ENCODE measurements at places on chromosomes 5 and 9.

DNA sequence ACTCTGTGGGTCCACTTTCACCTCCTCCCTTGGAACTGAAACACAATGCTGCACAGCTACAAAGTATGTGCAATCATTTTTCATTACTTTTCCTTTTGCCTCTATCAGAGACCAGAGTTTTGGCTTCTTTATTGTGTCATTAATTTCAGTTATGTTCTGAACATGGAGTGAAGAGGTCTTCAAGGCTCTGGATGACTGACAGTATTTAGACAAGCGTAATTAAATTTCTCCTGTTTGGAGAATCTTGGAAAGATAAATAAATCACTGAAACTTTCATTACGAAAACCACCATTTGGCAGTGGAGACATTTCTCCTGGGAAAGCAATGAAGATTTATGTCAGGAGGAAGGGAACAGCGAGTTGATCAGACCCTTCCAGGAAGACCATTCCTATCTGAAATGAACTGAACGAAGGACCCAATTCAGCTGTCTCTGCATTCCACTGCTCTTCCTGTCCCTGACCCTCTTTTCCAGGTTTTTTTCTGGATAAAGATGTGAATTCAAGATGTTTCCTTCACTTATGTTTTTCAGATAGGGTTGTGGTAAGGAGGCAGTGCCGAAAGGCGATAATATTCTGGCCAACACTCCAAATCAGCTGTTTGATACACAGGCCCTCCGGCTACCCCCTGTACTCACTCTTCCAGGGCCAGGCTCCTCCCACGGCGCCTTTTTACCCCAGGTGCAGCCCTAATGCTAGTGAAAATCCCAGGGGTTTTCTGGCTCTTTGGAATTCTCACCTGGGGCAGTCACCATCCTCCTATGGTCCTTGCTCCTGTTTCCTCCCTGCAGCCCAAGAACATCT lies 77.2 kb upstream of the OSMR start:
- no peak for DNase-seq

DNA sequence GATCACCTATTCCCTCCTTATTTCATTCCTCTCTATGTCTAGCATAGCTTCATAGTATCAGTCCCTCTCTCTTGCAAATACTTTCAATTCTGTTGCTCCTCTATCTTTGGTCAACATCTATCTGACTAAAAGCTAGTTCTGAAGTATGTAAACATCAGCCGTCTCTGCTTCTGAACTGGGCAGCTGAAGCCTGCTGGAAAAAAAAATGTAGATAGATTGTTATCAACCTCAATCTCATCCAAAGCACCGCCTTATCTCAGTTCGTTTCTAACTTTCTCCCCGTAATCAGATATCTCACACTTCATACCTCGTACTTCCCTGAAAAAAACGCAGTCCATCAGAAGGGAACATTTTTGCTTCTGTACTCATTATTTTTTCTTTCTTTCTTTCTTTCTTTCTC lies 4.5 kb upstream of the SEMA6A start:
- DNase-seq, result no peak

DNA sequence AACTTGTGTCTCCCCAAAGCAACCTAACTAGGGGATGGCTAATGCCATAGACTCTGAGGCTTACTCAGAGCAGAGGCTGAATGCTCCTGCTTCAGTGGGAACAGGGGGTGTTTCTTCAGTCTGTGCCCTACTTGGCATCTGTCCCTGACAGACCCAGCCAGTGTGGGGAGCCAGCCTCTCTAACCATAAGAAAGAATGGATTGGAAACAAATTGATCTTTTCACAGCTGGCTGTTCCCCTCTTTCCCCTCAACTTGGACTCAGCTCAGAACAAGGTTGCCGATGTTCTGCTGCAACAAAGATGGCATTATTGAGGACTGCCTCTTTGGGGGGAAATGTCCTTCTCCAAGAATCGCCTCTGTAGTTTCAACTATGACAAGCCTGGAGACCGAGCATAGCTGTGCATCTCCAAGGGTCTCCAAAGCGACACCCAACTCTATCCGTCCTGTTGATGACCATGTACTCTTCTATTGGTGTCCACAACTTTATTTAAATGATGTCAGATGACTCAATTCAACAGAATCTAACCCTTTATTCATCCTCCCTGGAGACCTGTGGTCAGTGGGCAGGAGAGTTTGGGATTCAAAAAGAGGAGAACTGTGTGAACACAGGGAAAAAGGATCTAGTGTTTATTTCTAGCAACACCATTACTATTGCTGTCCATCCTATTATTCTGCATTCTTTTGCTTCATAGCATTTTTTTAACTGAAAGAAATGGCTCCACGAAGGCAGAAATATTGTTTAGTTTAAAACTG lies 24.7 kb upstream of the TNC start:
- DNase-seq, result no peak

DNA sequence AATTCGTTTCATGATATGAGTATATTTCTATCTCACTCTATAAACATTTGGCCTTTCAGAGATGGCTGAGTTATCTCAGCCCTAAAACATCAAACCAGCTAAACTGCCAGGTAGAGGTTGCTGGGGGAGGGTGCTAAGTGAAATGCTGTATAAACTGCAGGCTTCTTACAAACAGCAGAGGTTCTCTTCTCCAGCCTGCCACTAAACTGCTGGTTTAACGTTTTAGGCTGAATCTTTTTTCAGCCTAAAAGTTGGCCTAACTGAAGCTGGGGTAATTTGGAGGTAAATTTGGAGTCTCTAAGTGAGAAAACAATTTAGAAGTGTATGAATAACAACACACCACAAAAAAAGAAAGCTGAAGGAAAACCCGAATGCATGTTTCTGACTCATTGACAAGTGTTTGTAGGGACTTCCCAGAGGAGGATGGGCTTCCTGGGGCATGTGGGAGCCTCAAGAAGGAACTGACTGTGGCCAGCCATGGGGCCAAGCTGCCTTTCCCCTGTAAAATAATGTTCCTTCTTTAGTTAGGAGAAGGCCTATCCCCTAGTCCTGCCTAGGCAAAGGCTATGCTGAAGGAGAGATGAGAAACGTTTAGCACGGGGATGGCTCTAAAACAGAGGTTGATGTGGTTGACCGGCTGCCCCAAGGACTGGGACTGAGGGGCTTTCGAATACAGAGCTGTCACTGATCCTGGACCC lies 44.3 kb downstream of the SLC28A3 start:
- DNase-seq, result no peak

DNA sequence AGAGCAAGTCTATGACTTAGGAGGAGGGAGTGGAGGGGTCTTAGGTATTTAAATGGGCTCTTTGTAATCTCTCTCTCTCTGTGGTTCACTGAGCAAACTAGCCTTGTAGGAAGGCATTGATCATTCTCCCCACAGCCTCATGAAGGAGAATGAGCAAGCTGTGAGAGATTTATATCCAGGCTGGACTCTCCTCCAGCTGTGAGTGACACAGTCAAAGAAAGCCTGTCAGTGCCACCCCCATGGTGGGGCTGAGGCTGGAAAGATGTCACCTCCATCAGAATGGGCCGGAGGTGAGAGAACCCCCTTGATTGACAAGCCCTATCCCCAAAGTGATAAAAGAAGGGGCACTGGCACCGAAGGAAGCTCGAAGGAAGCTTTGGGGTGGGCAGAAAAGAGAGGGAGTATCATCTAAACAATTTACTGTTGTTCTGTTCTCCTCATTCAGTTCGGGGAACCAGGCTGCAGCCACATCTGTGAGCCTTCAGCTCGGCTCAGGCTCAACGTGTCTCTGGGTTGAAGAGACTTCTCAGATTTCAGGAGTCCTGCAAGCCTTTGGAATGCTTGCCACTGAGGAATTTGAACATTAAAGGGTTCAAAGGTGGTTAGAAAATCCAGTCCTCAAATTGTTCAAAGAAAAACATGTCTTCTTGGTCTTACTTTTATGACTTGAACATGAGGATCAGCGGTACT lies 538.2 kb upstream of the ZNF462 start:
- DNase-seq, result no peak

DNA sequence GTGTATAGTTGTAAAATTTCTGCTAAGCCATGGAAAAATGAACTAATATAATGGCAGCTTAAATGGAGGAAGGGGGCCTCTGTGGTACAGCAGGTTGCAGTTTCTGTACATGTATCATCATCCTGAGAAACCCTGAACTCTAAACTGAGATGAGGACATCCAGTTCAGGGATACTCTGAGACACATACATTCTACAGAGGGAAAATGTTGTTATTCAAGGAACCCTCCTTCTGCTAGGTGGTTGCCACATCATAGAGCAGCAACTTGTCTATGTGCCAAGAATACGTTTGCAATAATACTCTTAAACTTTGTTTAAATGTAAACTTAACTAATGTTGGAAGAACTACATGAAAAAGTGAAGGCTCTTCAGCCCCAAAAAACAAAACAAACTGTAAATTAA lies 1310.8 kb upstream of the WWC1 start:
- no peak for DNase-seq

- no peak for DNase-seq
Observed at GRCh38 chr9:93658184-93658925, 82.0 kb downstream of the PHF2 start.

GRCh38 chr5:108079753-108080152 lies 302.1 kb downstream of the FBXL17 start:
- no peak for DNase-seq

GRCh38 chr5:77957-78804 lies 13.8 kb upstream of the PLEKHG4B start:
- DNase-seq, result no peak

DNA sequence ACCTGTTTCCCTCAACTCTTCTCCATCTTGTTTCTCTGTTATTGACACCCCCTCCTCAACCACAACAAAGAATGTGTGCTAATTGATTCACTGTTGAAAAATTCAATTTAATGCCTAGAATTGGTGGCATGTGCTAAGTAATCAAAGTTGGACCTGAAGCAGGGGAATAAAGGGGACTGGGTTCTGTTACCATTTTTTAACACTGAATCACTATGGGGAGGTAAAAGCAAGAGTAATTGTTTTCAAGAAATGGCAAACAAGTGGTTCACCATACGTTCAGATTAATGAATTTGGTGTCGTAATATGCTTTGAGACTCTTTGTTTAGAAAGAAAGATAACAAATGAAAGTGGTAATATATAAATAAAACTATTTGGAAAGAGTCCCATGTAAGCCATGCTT lies 17.0 kb upstream of the SSBP2 start:
- no peak for DNase-seq

- no peak for DNase-seq
Observed at GRCh38 chr5:133746834-133747233, 134.5 kb upstream of the FSTL4 start.

DNA sequence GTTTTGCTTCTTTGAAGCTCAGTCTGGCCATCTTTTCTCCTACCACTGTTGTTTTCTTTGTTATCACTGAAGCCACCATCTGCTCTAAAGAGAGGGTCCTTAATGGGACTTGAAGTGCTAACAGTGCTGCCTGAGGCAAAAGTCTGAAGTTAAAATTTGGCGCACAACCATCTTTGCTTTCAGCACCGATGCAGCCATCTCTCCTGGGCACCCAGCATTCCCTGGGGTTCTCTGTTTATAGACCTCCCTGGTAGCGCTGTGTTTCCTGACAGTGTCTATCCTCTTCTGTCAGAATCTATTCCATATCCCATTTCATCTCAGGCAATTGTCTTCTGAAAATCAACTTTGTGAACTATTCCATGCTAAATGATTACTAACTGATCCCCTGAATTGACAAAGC lies 491.5 kb upstream of the MPDZ start:
- DNase-seq, result no peak

DNA sequence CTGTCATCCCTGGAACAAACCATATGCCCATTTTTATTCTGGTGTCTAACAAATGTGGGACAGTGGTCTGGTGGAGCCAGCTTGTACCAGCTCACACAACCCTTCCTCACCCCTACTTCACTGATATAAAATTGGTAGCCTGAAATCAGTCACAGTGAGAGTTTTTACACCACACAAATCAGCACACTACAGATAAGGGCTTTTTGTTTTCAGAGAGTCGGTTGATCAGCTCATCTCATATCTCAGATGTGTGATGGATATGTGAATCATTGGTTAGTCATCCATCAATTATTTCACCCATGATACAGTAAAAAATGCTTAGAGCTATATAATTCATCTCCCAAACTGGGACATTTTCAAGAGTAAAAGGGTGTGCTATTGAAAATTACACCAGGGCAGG lies 529.2 kb downstream of the EBF1 start:
- no peak for DNase-seq

GRCh38 chr9:129124506-129125069 lies 13.4 kb downstream of the PTPA start:
- no peak for DNase-seq

DNA sequence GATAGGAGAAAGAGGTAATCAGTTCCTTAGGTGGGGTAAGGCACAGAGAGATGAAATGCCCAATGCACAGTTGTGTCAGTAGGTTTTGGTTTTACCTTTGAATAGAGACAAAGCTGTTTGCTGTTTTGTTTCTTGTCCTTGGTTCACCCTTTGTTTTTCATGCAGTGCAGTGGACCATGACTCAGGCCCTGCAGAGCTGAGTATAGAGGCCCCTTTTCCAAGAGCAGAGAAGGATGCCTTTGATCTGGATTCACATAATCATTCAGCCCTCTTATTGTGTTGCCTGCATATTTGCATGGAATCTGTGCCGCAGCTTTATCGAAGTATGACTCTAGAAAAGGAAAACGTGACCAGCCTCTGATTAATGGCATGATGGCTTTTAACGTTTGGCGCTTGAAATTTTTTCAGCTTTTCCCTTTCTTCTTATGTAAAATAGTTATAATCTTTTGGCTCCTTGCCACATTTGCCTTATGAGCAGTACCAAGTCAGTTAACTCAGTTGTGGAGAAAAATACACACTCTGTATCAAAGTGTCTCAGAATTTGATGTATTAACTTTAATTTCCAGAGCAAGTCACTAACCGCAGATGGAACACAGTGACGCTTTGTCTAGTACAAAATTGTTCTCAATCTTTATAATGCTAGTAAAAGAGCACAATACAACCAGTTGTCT lies 197.6 kb downstream of the KDM4C start:
- DNase-seq, result no peak

Measured in T1000 (cell line).